Ammon's horn (tissue), 1 donor: ENCODE measurements at places on chromosomes 1 and 21.

DNA sequence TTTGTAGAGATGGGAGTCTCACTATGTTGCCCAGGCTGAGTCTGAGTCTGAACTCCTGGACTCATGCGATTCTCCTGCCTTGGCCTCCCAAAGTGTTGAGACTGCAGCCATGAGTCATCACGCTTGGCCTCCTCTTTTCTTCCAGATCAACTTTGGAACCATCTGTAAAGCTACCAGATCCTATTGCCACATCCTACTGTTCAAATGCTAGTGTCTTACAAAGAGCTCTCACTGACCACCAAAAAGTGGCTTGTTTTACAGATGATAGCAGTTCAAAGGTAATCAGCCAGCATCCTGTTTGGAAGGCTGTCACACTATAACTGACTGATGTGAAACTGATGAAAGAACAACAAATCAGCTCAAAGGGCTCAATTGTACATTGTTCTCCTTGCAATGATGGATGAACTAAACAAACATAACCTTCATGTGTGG is 221.6 kb downstream of the AKT3 start:
- peak; percentile 3 for DNase-seq

DNA sequence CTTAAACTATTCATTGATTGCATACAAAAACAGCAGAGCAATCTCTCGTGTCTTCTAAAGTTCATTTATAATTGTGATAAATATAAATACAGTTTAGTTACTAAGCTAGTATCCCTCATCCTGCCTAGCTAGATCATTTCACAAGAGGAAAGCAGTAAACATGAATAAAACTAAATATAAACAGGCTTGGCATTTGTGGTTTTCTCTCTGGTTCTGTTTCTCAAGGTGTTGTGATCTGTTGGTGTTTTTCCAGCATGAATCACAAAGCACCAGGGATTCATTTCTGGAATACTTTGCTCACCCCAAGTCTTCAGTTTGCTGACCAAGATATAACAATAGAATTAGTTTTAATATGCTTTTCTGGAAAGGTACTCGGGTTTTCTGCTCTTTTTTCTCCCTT is 32.7 kb upstream of the GLIS1 start:
- DNase-seq = no peak

- no peak for DNase-seq
Measured at GRCh38 chr1:5737081-5737480, 255.1 kb downstream of the NPHP4 start.

DNA sequence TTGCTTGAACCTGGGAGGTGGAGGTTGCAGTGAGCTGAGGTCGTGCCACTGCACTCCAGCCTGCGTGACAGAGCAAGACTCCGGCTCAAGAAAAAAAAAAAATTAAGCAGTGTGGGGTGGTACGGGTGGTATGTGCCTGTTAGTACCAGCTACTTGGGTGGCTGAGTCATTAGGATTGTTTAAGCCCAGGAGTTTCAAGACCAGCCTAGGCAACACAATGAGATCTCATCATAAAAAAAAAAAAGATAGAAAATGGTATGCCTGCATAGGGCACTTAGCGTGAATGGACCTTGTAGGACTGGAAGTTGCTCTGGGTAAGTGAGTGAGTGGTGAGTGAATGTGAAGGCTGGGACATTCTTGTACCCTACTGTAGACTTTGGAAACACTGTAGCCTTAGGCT is 37.0 kb downstream of the TBCE start:
- no peak for DNase-seq

DNA sequence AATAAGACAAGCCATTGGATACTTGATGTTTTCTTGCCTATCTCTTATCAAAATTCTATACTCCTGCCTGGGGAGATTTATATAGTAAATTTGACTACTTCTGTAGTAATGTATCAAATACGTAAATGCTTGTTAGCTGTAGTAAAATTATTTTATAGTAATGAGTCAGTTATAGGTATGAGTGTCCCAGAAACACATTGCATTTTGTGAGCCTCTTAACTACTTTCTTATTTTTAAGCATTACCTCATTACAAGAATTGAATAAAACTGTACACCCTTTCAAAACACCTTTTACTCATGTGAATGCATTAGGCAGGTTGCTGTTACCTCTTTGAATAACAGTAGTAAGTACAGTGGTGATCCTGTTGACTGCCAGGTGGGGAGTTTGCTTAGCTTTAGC is 28.4 kb downstream of the PRRC2C start:
- DNase-seq = no peak

GRCh38 chr1:183416850-183417771 is 1.1 kb downstream of the NMNAT2 start:
- DNase-seq = peak; percentile 59

DNA sequence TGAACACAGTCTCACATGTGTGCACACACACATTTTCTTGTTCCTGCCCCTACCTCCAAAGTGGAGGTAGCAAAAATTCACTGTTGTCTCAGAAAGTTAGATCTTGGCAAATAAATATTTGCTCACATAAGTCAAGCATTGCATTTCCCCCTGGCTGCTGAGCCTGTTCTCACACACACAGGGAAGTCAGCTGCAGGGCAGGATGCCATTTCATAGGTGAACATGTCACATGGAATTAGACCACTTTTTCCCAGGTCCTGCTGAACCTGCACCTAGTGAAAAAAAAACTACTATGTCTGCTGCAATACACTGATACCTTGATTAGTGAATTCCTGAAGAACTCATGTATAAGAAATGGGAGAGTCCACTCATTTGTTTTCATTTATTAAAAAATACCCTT is 5.3 kb upstream of the CD55 start:
- no peak for DNase-seq

DNA sequence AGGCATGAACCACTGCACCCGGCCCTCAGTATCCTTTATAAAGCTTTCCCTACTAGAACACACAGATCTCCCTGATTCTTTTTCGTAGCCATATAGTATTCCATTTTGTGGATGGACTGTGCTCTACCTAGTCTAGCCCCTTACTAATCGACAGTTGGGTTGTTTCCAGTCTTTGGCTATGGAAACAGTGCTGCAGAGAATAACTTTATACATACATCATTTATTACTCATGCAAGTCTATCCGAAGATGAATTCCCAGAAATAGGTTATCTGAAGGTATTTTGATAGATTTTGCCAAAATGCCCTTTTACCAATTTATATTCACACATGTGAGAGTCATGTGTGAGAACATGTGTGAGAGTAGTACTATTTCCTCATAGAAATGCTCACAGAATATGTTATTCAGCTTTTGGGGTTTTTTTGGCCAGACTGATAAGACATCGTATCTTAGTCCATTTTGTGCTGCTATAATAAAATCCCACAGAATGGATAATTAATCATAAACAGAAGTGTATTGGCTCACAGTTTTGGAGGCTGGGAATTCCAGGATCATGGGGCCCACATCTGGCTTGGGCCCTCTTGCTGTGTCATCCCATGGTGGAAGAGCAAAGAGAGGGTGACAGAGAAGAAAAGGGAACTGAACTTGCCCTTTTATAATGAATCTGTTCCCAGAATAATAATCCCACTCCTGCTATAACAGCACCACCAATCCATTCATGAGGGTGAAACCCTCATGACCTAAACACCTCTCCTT is 17.3 kb upstream of the FGR start:
- DNase-seq = no peak

DNA sequence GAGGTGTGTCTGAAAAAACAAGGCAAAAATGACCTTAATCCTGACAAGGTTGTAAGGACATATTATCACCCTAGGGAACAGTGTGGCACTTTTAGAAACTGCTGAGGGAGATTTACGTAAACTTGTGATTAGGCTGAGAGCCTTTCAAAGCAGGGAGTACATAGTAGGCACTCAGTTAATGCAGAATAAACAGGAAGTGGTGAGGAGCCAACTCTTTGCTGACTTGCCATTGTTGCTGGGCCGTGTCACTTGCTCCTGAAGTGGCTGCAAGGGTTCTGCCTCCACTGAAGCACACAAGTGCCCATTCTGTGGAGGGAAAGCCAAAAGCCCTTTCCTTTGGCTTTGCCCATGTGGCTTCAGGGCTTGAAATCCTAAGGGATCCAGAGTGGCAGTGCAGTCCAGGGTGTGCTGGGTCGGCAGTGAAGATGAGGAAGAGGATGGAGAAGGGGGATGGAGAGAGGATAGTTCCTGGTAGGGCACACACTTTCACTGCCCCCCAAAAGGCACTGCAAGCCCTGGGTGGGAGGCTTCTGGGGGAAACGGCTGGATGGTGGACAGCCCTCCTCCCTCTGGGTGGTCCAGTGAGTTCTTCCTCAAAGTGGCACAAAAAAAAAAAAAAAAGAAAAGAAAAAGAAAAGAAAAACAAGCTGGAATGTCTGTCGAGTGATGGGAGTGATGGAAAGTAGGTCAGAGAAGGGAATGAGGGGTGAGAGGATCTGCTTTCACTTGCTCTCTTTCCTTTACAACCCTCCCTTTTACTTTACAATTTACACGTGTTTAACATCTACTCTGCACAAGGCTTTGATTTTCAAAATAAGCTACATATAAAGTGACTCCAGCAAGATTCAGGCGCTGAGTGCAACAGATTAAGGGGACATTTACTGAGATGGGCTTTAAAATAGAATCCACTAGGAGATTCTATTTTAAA is 13.7 kb upstream of the RHEX start:
- no peak for DNase-seq

DNA sequence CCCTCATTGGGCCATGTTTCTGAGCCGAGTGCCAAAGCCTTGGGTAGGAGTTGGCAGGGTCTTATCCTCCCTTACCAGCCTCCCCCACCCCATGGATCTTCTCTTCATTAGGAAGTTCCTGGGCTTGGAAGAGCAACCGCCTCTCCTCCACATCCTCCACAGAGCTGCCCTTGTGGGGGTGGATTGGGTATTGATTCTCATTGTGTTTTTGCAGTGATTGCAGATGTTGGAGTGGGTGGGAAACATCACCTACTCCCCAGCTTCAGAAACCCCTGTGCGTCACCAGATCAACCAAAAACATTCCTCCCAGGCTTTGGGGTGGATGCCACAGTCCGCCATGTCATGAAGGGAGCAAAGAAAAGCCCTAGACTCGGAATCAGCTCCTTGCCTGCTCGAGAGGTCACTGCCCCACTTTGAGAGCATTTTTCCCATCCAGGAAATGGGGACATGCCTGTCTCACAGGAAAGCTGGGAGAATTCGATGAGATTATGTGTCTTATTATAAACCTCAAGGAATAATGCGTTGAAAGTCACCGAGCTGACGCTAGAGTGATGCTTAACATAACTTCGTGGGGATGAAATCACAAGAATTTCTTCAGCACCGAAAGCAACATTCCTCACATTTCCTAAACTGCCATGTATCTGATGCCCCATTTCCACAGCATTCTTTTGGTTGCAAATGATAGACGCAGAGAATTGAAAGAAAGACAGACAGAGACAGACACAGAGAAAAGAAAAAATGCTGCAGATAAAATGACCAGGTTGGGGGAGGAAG is 44.7 kb upstream of the ZBTB40 start:
- no peak for DNase-seq

GRCh38 chr1:245404952-245405351 is 250.2 kb downstream of the KIF26B start:
- DNase-seq = no peak

DNA sequence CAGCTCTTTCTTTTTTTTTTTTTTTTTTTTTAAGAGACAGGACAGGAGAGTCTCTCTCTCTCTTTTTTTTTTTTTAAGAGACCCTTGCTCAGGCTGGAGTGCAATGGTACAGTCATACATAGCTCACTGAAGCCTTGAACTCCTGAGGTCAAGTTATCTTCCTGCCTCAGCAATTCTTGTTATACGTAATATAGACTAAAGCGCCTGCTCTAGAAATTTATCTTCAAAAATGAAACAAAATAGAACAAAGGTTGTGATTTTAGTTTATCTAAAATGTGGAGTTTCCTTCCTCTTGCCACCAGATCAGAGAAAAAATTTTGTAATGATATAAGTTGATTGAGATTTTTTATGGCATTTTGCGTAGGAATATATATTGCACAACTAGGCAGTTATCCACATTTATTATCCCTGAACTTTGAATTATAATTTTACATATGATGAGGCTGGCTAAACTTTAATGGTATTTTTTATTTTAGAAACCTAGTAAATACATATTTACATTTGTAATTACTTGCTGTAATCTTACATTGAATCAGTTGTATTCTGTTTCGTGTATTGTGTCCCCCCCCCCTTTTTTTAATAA is 44.2 kb downstream of the MTF2 start:
- no peak for DNase-seq

DNA sequence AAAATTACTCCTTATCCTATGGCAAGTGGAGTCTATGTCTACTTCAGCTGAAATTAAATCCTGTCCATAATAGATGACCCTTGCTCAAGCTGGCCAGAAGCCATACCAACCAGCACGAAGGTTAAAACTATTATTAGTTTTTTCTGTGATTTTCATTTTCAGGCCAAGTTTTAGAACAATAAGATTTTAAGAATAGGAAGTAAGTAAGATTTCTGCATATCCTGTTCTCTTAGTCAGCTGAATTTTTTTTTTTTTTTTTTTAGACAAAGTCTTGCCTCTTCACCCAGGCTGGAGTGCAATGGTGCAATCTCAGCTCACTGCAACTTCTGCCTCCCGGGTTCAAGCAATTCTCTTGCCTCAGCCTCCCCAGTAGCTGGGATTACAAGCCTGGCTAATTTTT is 6.1 kb upstream of the RBP7 start:
- no peak for DNase-seq

GRCh38 chr1:157580179-157580827 is 17.6 kb downstream of the FCRL4 start:
- DNase-seq = peak; percentile 63

- DNase-seq = no peak
Measured at GRCh38 chr1:116740746-116741145, 13.5 kb upstream of the CD2 start.

- no peak for DNase-seq
Measured at GRCh38 chr1:226609836-226610455, 61.4 kb downstream of the STUM start.

DNA sequence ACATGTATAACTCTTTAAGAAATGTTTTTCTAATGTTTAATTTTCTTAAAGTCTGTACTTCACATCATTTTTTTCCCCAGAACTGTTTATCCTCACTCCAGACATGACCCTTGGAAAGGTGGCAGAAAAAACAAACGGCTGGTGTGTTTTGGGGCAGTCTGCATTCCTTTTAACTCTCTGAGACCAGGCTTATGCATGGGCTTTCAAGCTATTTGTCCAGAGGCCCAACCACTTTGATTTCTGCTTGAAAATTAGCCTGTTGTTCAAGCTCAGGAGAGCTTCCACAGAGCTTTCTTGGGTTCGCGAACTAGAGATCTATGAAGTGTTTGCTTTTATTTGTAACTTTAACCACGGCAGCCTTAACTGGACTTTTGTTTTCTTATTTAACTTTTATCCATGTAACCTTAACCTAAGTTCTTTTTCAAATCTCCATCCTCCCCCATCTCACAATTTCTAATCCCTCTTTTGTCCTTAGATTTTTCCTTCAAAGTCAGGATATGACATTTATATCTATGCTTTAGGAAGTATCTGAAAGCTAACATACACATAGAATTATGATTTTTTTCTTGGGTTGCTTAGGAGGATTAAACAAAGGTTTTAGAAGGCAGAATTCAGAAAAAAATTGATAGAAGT is 111.8 kb downstream of the FGGY start:
- no peak for DNase-seq

GRCh38 chr1:221188458-221188857 is 309.2 kb downstream of the HLX start:
- no peak for DNase-seq

GRCh38 chr1:205046870-205047269 is 3.9 kb downstream of the CNTN2 start:
- DNase-seq = peak; percentile 83
